ENCODE measurements at places on chromosomes 7 and 10.
A peak's percentile ranks its signal among the peaks of the same experiment; 100 is the strongest.

GRCh38 chr7:121212036-121212435 lies 116.8 kb upstream of the WNT16 start:
- DNase-seq = no peak

- DNase-seq = no peak
These were observed 12.8 kb downstream of the MEIG1 start for GRCh38 chr10:14971867-14972448.

- DNase-seq = no peak
These were observed 790.3 kb upstream of the KCND2 start for GRCh38 chr7:119482671-119483070.

DNA sequence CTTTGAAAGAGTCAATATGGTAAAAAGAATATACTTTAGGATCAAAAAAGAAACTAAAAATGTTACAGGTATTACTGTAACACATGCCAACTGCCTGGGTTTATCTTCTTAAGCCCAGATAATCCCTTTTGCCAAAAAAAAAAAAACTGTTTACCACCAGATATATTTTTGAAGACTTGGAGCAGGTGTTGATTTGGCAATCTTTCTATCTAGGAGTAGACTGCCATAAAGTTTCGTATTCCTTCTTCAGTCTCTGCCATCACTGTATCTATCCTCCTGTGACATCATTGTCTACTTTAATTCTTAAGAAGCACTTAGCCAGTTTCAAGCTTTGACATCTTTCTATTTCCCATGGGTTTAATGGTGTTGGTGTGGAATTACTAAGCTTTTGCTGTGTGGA lies 161.0 kb downstream of the ST7 start:
- no peak for DNase-seq

GRCh38 chr7:95814721-95815120 lies 42.4 kb downstream of the DYNC1I1 start:
- no peak for DNase-seq

- DNase-seq = no peak
These were observed 694.9 kb upstream of the KCND2 start for GRCh38 chr7:119578116-119578515.

- DNase-seq = no peak
These were observed 43.1 kb downstream of the ARID5B start for GRCh38 chr10:61944410-61945147.

- no peak for DNase-seq
These were observed 123.3 kb upstream of the LSM8 start for GRCh38 chr7:118060692-118061091.

DNA sequence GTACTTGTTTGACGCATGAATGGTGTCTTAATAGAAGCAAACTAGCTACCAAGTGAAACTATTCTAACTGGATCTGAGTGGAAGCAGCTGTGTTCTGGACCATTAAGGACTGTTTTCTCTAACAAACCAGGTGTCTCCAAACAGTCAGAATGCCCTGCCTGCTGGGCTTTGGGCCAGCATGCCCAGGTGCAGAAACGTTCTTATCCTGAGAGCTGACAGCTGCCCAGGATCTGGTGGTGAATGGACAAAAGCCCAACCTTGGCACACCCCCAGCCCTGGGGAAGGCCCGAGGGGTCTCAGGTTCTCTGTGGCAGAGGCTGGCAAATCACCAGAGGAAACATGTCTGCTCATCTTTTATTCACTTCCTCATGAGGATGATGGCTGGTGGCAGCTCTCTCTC lies 48.2 kb upstream of the LAMB4 start:
- DNase-seq = peak; percentile 88

DNA sequence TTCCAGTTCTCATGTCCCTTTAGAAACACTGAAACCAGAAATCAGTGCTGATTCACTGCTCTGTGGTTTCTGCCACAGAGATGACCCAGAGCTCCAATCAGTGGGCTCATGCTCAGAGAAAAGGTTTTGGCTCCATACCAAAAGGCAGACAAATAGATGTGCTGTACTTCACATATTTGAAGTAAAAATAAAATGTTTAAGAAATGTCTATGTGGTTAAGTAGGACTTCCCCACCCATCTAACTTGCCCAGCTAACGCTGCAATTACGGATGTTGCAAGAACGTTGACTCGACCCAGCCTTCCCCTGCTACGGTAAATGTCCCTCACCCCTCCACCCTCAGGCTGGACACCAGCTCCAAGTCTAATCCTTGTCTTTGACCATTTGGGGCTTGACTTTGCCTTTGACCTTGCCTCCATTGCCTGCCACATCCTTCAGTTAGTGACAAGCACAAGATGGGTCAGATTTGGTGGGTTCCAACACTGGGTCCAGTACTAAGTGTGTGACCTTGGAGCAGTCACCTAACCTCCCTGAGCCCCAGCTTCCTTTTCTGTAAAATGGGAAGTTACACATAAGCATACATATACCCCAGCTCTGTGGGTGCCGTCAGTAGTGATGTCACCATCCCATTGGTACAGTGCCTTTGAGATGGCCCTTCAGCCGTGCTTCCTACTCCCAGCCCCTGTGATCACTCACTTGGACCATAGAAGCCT lies 95.8 kb downstream of the CHST15 start:
- no peak for DNase-seq

- no peak for DNase-seq
These were observed 208.1 kb downstream of the TCF7L2 start for GRCh38 chr10:113158183-113158582.

GRCh38 chr7:128869138-128869943 lies 6.7 kb downstream of the ATP6V1F start:
- DNase-seq = no peak

- no peak for DNase-seq
These were observed 353.6 kb downstream of the CRPPA start for GRCh38 chr7:16067711-16068110.

DNA sequence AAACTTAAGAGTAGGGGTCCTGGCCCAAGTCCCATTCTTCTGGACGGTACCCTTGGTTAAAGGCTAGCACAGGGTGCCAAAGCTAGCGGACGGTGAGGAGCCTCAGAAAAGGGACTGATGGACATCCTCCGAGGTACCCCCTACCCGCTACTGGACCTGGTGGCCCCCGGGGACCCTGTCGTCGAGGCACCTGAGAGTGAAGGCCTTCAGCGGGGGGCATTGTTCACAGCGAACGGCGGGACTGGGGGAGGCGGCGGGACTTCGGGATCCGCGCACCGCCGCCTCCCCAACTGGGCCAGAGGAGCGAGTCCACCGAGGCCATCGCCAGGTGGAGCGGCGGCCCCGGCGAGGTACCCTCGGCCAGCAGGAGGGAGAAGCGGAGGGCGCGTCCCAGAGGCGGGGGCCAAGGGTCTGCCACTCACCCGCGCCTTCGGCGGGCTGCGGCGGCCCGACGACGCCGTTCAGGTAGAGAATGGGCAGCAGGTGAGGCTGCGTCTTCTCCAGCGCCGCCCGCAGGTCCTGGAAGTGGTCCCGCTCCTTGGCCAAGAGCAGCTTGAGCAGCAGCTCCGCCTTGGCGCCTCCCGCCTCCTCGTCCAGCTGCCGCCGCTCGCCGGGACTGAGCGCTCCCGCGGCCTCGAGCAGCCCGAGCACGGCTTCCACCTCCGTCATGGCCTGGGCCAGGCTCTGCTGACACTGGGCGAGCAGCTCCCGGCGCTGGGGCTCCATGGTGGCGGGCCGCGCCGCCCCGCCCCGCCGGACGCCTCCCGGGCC lies 575 bp downstream of the DLG5 start:
- no peak for DNase-seq

GRCh38 chr7:41142904-41143473 lies 559.9 kb downstream of the INHBA start:
- DNase-seq = no peak

DNA sequence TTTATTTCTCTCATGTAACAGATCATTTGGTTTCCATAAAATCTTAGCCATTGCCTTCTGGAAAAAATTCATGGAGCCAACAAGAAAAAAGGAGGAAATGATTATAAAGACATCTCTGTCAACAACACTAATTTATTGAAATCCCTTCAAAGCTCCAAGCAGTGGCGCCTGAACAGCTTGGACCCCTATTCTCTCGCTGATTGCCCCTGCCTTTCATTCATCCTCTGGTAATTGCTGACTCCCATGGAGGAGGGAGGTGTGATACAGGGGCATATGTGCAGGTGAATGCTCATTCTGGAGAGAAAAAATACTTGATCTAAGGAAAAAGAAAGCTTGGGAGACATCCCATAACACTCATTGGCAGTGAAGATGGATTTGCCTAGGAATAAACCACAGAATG lies 345.5 kb downstream of the FGFR2 start:
- no peak for DNase-seq

GRCh38 chr10:77041636-77042258 lies 595.9 kb downstream of the KCNMA1 start:
- no peak for DNase-seq

GRCh38 chr10:77501152-77501845 lies 136.3 kb downstream of the KCNMA1 start:
- no peak for DNase-seq

DNA sequence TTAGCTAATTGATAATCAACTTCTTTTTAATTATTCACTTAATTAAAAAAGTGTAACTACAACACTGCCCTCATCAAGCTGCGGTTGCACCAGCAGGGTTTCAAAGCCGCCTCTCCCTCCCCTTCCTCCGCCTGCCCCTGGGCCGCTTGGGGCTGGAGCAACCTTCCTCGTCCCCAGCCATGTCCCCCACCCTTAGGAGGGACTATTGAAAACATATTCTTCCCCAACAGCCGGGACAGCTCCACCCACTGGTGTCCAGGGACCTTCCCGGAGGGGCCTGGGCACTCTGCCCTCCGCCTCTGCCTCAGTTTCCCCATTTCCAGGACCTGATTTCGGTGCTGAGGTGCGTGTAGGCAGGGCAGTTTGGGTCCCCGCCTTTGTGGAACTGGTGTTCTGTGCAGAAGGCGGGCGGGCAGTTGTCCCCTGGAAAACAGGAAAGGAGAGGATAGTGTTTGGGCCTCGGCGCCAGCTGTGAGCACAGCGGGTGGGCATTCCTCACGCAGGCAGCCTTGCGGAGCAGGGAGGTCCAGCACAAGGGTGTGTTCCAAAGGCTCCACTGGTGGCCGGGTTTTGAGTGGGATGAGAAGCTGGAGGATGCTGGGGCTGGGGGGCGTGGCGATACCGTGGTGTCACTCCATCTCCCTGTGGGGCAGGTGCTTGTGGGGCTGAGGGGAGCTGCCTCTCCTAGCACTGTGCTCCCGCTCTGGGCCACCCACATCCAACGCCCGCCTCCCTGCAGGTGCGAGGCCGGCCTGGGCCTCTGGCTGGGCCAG lies 15.7 kb downstream of the UNCX start:
- no peak for DNase-seq

- no peak for DNase-seq
These were observed 15.5 kb downstream of the UBN2 start for GRCh38 chr7:139246494-139246893.

DNA sequence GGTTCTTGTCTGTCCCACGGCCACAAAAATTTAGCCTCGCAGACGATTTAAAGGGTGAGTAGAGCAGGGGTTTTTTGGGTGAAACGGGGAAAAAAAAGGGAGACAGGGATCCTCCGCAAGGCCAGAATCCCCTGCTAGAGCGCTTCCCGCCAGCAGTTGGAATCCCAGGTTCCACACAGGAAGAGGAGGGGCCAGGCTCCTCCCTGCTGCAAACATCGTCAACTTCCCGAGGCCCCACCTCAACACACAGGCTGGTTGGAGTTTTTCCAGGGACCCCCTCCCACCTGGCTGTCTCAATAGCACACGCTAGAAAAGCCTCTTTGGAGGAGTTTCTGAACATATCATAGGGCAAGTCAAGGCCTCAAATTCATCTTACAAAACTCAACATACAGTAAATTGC lies 112.7 kb downstream of the MTERF1 start:
- DNase-seq = no peak

- DNase-seq = no peak
These were observed 85.4 kb upstream of the PHYHIPL start for GRCh38 chr10:59090817-59091622.

DNA sequence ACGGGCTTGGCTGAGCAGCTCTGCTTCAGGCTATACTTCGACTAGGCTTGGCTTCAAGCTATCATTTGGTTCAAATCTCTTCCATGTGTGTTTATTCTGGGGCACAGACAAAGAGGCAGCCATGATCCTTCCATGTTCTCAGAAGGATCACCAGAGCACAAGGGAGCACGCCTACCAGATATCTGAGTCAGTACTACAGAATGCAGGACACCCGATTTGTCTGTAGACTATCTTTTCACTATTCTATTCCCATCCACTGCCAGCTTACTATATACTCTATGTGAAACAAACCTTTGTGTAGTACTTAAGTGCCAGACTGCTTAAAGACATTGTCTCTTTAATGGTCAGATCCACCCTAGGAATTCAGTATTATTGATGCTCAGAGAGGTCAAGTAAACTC lies 35.1 kb downstream of the CH25H start:
- no peak for DNase-seq

DNA sequence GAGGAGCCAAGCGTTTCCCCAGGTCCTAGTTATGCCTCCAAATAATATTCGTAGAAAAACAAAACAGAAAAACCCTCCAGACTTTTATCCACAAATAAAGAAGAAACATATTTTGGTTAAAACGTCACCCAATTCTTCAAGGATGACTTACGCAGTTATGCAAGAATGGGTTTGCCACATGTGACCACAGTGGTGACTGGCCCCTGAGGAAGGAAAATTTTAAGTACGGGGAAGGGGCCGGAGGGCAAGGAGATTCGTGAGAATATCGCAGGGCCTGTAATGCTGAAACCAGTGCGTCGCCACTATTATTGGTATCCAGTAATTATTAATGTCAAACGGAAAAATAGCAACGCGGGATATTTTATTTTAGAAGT lies 537 bp upstream of the MRPS24 start:
- DNase-seq = no peak

- no peak for DNase-seq
These were observed 2.4 kb upstream of the ZNF33B start for GRCh38 chr10:42640610-42641229.

DNA sequence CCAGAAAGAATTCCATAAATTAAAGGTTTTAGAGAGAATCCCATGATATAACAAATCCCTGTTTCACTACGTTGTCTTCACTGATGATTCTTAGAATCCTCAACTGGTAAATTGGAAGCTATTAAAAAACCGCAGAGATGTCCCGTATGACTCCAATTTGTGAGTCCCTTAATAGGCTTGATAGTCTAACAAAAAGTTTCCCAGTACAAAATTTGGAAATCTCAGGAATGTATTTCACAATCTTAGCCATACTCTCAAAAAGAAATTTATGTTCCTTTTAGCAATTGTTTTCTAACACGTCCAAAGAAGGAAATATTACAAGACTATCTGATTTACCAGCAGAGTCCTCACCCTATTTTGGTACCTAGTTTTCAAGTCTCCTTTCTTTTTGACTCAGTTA lies 2.5 kb downstream of the TES start:
- no peak for DNase-seq

GRCh38 chr7:79287981-79288380 lies 165.5 kb downstream of the MAGI2 start:
- DNase-seq = no peak

- DNase-seq = no peak
These were observed 87.4 kb upstream of the DDC start for GRCh38 chr7:50652400-50653125.

DNA sequence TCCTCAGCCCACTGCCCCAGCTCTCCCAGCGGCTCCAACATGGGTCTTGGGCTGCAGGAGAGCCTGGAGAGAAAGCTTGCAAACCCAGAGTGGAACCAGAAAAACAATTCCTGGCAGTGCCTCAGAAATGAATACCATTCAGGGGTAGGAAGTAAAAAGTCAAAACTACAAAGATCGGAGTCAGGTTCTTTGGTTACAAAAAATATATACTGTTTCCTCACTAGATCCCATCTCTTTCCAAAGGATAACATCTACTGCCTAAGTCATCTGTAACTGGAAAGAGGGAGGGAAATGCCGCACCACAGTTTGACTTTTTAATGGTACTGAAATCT lies 14.9 kb downstream of the CREB3L2 start:
- no peak for DNase-seq

GRCh38 chr7:134504660-134505164 lies 22.7 kb upstream of the AKR1B10 start:
- no peak for DNase-seq
